ENCODE measurements at places on chromosomes 5 and 9.

DNA sequence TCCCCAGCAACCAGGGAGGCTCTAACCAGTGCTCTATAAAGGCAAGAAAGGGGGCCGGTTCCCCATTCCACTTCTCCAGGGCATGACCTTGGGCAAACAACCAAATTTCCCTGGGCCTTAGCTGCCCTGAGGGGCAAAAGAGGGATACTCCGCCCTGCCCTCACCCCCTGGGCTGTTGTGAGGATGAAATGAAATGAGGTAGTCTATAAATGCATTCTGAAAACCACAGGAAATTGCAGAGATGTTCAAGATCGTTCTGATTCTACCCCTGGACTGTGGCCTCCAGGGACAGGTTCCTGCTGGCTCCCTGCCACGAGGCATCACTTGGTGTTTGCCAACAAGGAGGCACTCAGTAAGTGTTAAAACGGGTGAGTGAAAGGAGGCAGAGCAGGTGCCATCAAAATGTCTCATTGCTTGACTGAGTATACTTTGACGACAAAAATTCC, 5.7 kb downstream of the RAPGEF1 start:
- DNase-seq, result no peak

DNA sequence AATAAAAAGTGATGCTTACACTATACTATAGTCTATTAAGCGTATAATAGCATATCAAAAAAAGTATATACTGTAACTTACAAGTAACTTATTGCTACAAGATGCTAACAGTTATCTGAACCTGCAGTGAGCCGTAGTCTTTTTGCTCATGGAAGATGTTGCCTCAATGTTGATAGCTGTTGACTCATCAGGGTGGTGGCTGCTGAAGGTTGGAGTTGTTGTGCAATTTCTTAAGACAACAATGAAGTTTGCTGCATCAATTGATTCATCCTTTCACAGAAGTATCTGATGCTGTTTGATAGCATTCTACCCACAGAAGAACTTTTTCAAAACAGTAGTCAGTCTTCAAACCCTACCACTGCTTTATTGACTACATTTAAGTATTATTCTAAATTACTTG, 7.8 kb upstream of the C9orf40 start:
- DNase-seq, result no peak

GRCh38 chr9:14434158-14434504, 120.2 kb upstream of the NFIB start:
- DNase-seq, result no peak

DNA sequence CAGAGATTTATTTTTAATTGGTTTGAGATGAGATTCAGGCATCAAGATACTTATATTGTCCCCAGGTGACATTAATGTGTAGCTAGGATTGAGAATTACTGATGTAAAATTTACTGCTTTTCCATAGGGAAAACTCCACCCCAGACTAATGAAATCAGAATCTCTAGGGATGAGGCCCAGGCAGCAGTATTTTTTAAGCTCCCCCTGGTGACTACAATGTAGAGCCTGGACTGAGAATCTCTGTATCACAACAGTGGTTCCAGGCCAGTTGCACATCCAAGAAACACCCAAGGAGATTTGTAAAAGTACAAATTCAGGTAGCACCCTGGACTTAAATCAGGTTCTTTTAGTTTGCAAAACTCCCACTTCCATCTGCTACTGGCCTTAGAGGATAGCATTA, 185.7 kb downstream of the MARCHF11 start:
- no peak for DNase-seq
